ENCODE measurements at places on chromosomes 13 and 19.

- DNase-seq = no peak
Observed at GRCh38 chr13:77219401-77219800, 107.5 kb downstream of the MYCBP2 start.

DNA sequence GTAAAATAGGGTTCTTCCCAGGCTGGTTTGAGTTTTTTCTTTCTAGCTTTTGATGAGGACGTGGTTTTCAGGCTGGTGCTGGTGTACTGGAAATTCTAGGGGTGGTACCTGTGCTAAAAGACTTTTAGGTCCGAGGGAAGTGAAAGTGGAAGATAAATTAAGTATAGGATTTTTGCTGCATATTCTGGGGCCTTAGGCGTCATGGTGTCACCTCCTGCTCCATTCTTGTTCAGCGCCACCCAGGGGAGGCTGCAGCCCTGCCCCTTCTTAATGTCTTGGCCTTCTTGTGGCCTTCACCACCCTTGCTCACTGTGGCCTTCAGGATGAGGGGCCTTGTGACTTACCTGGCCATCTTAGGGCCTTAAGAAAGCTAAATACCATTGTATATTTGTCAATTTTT, 12.4 kb downstream of the ZNF552 start:
- DNase-seq = no peak

- DNase-seq = no peak
Observed at GRCh38 chr13:77316430-77316829, 10.5 kb downstream of the MYCBP2 start.

DNA sequence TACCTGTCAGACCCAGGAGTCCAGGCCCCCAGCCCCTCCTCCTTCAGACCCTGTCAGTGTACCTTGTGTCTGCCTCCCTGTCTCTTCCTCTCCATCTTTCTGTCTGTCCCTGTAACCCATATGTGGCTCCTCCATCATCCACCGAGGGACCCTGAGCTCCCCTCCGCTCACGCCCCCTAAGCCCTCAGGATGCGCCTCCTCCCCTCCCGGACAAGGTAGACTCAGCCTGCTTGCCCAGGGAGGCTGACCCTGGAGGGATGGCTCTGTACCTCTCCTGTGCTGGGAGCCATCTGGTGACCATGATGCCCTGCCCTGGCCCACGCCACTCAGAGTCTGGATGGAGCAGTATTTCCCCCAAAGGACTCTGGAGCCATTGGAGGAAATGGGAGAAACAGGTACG, 1.0 kb upstream of the CAPN12 start:
- DNase-seq = no peak

GRCh38 chr19:36198119-36198518, 16.3 kb downstream of the ZNF565 start:
- DNase-seq = no peak

- DNase-seq = no peak
Observed at GRCh38 chr19:28492621-28493020, 720.3 kb downstream of the UQCRFS1 start.

- no peak for DNase-seq
Observed at GRCh38 chr13:75882261-75882660, 246.1 kb downstream of the LMO7 start.

DNA sequence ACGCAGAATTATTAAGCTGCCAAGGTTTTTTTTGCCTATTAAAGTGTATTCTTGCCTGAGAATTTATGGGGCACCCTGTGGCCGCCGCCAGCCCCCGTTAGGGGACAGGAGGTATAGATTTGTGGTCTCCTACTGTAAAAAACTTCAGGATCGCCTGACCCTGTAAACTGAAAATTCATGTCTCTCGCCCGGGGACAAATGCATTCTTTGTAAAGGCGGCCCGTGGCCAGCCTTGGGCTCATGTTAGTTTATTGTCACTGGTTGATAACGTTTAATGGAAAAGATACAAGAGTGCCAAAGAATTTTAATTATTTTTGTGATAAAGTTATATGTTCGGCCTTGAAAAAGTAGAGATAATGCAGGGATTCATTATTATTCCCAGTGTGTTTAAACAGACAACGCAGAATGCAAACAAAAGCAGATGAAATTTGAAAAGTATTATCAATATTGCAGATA, 141.7 kb downstream of the URI1 start:
- no peak for DNase-seq

DNA sequence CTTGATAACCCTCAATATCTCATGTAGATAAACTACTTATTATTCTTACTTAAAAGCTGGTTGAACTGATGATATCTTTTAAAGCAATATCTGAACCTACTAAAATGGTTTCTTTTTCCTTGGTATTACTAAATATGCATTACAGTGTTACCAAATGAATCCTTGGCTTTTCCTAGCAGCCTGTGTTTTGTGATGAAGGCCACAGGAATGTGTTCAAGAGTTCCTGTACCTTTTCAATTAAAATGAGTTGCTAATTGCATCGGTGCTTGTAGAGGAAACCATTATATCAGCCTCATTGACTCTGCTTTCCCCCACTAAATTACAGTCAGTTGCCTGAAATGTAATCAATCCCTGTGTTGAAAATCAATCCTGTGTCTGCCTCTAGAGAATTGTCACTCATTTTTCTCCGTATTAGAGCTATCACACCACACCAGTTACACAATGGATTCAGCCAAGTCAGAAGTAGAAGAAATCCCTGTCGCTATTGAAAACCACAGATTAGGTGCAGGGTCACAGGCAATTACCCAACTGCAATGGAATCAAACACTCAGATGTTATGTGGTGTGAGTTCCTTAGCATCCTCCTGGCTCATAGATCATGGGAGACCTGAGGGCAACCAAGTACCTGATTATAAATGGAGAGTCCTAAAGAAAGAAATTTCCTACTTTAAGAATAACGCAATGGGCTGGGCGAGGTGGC, 13.3 kb downstream of the FAM216B start:
- DNase-seq = no peak

GRCh38 chr13:80276371-80277289, 64.3 kb downstream of the SPRY2 start:
- DNase-seq = peak; percentile 63

- DNase-seq = no peak
Observed at GRCh38 chr13:60016229-60016628, 147.5 kb downstream of the DIAPH3 start.

- no peak for DNase-seq
Observed at GRCh38 chr19:48085904-48086864, 24.4 kb downstream of the PLA2G4C start.

DNA sequence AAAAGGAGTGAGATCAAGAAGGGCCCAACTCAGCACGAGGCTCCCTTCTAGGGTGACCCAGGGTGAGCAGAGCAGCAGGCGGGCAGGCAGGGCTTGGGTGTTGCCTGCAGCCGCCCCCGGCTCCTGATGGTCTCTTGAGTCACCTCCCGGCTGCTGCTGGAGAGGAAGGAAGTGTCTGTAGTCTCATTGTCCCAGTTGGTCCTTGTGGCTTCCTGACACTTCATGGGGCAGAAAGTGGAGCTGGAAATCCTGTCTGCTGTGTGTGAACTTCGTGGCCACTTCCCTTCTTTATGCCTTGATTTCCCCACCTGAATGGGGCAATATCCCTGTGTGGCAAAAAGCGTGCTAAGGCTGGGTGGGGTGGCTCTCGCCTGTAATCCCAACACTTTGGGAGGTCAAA, 2.5 kb downstream of the MAP1S start:
- peak; percentile 46 for DNase-seq

- no peak for DNase-seq
Observed at GRCh38 chr19:8262431-8262830, 45.7 kb downstream of the CD320 start.

- DNase-seq = no peak
Observed at GRCh38 chr13:33963895-33964294, 145.9 kb downstream of the RFC3 start.

- DNase-seq = no peak
Observed at GRCh38 chr13:61138857-61139256, 276.8 kb downstream of the PCDH20 start.

GRCh38 chr19:35350591-35350990, 2.9 kb downstream of the FFAR1 start:
- no peak for DNase-seq

DNA sequence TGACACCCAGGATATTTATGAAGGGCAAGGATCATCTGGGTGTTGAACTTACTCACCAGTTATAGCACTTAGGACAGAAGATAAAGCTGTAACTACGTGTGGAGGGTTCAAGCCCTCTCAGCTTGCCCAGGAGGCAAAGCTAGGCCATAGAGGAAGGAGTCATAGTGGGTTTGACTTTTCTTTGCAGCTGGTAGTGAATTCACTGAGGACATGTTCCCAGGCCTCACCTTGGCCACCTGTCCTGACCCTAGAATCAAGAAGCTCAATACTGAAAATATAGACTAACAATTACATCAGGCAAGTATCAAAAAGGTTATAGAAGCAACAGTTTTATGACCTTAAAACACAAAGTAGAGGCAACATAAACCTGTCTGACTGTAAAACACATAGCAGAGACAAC, 1207.7 kb downstream of the SLITRK1 start:
- no peak for DNase-seq

DNA sequence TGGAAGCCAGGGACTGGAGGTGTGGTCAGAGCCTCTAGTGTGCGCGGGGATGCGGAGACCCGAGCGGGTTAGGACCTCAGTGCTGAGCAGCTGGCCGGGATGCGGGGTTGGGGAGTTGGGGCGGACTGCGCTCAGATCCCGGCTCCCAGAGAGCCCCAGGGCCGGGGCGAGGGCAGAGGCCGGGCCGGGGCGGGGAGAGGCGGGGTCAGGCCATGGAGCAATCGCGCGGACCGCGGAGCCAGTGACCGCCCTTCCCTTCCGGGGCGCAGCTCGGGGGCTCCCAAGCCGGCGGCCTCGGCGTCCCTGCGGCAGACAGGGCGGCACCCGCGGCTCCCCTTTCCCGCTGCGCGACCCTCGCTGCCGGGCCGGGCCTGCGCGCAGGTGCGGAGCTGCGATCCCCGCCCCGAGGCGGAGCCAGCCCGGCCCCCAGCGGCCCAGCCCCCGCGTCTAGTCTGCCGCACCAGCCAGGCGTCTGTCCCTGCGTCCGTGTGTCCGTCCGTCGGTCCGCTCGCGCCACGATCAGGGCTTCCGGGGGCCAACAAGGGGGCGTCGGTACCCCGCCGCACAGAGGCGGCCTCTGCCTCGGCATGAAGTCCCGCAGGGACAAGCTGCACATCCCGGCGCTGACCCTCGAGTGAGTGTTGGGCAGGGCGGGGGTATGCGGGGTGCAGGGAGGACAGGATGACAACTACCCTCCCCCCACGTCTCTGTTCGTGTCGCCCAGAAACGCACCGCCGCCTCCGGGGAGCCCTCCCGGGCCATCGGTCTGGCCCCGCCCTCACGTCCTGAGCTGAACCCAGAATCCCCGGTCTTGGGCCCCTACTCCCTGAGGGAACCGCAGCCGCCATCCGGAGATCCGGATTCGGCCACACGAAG, 12.4 kb downstream of the MAST3 start:
- DNase-seq = no peak
